ENCODE measurements at places on chromosomes 5 and 9.

- no peak for DNase-seq
Measured at GRCh38 chr9:127942216-127943010, 4.8 kb upstream of the DPM2 start.

DNA sequence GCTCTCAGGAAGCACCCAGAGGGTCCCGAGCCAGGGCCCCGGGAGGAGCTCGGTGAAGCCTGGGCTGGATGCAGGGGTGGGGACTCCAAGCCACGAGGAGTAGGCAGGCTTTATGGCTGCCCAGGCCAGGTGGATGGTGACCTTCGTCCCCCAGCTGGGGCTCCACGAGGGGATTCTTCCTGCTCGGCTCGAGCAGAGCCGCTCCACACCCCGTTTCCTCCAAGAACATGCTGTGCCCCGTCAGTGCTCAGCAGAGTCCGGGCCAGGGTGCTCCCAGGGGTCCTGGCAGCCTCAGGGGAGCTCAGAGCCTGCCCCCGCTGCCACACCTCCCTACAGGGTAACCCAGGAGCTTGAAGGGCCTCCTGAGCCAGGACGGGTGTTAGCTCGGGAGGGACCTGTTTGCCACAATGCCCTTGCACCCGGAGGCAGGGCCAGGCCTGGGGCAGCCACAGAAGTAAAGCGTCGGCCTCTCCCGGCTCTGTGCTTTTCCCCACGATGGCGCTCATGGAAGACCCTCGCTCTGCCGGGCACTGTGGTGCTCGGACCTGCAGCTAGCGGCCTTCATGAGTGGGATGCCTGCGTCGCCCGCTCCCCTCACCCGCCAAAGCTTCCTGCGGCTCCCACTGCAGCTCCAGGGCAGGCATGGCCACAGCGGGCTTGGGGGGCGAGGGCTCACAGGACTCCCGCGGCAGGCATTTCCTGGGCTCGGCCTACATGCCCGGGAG is 86.8 kb downstream of the KCNT1 start:
- DNase-seq, result no peak

GRCh38 chr5:133205204-133205603 is 153.4 kb downstream of the HSPA4 start:
- no peak for DNase-seq

DNA sequence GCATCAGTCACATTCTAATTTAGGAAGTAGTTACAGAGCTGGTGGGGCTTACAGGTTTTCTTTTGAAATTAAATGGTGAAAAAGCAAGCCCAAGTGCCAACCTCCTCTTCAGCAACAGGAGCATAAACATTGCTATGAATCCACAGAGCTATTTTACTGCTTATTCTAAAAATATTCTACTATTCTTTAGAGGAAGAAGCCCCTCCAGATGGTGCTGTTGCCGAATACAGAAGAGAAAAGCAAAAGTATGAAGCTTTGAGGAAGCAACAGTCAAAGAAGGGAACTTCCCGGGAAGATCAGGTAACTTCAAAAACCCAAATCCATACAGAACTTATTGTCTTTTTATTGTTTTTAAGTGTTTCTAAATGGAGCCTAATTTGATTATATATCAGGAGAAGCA is 202.8 kb downstream of the CWC27 start:
- DNase-seq, result no peak

- DNase-seq, result no peak
Measured at GRCh38 chr5:95102080-95102479, 182.8 kb downstream of the MCTP1 start.

GRCh38 chr5:83645936-83646335 is 74.7 kb downstream of the HAPLN1 start:
- DNase-seq, result no peak

- DNase-seq, result no peak
Measured at GRCh38 chr5:146993876-146994530, 115.4 kb upstream of the PPP2R2B start.

- DNase-seq, result no peak
Measured at GRCh38 chr5:142777850-142778249, 7.7 kb downstream of the ARHGAP26 start.

DNA sequence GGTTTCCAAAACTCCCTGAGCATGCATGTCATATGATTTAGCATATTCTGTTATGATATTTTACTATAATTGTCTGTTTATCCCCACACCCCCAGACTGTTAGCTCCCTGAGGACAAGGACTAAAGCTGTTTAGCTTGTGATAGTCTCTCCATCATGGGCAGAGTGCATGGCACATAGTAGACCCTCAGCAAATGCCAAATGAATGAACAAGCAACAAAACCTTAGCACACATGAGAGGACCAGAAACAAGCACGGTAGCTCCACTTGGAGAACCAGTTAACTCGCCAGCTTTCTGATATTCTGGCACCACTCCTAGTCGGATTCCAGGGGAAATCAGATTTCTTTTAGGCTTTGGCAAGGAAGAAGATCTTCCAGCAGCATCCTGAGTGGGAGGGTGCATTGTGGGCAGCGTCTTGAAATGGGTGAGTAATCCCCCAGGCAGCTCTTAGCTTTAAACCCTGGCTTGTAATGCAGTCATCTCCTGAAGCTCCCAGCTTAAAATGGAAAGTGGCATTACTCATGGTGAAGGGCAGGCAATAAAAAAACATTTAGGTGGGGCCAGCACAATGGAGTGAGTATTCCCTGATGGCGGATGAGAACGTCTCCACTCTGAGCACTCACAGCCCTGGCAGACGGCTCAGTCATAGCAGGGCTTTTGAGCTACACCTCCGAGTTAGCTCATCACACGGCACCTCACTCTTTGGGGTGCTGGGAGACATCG is 41.1 kb downstream of the FGF1 start:
- no peak for DNase-seq

GRCh38 chr5:7272408-7272965 is 123.5 kb upstream of the ADCY2 start:
- DNase-seq, result no peak

GRCh38 chr5:137782984-137783536 is 28.9 kb upstream of the HNRNPA0 start:
- no peak for DNase-seq

- DNase-seq, result no peak
Measured at GRCh38 chr9:16068476-16068875, 515.6 kb downstream of the CCDC171 start.

DNA sequence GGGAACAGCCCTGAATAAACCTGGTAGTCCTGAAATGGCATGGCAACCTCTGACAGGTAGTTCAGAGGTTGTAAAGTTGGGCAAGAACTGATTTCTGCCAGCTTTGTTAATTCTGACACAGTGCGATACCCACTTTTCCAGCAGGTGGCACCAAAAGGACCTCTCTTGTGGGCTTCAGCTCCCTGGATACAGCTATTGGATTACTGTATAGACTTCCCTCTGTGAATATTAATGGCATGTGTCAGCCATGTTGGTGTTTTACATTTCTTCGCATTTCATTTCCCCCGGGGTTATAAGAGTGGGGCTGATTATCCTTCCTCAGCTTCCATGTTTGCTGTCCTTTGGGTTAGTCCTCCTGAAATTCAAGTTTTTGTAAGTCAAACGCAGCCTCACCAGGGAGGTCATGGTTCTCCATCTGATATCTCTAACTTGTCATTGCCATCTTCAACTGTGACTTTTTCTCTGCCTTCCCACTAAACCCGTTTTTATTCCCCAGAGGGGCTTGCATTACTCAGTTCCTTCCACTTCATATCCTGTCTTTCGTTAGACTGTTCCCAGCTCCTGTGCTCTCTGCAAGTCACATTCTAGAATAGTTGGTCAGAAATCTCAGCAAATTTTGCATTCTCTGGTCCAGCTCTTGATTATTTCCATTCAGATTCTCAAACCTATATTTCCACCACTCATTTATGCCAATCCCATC is 135.6 kb downstream of the LIFR start:
- DNase-seq, result no peak

- no peak for DNase-seq
Measured at GRCh38 chr5:142143878-142144277, 35.3 kb downstream of the NDFIP1 start.

DNA sequence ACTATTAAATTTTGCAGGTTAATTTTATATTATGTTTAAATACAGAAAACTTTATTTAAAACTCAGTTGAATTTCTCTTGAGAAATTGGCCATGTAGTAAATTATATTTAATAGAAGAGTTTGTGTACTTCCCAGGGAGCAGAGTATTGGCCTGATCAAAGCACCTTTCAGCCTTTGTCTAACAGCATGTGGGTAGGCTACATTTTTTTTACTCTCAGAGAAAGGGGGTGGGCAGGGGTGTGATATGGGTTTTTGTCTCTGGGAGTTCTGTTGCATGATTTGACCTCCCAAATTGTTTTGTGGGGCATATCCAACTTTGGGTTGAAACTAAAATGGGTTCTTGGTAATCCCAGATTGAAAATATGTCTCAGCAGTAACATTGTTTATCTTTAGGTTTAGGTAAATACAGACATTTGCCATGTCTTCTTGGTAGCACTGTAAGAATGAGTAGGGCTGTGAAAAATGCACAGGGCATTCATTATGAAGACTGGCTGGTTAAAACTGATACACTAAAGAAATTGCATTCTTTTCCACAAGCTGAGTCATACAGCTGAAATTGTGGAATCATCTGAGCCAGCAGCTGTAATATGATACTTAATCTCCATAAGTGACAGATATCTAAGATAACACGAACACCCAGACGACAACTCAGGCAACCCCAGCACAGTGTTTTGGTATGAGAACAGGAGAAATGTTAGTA is 75.4 kb upstream of the CDKN2B start:
- DNase-seq, result no peak

GRCh38 chr5:169350759-169351240 is 49.9 kb upstream of the SLIT3 start:
- DNase-seq, result no peak

- DNase-seq, result no peak
Measured at GRCh38 chr5:71932131-71932654, 175.1 kb upstream of the MAP1B start.

- no peak for DNase-seq
Measured at GRCh38 chr5:122252319-122252718, 59.7 kb upstream of the SNCAIP start.

DNA sequence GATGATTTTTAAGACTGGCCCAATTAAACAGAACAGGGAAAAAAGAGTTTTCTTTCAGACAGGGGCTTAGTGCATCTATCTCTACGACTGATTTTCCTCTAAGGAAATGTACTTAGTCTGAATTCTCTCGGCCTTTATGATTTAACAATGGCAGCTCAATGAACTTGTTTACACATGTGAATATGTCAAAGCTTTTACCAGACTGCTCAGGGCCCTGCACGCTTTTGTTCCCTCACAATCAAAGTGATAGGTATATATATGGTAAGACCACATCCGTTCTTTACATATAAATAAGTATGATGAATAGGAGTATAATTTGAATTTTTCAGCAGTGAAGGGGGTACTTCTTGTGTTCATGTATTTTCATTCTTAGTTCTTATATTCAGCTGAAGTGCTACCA is 27.6 kb downstream of the LEAP2 start:
- no peak for DNase-seq

GRCh38 chr9:126980231-126980630 is 65.6 kb downstream of the RALGPS1 start:
- no peak for DNase-seq

DNA sequence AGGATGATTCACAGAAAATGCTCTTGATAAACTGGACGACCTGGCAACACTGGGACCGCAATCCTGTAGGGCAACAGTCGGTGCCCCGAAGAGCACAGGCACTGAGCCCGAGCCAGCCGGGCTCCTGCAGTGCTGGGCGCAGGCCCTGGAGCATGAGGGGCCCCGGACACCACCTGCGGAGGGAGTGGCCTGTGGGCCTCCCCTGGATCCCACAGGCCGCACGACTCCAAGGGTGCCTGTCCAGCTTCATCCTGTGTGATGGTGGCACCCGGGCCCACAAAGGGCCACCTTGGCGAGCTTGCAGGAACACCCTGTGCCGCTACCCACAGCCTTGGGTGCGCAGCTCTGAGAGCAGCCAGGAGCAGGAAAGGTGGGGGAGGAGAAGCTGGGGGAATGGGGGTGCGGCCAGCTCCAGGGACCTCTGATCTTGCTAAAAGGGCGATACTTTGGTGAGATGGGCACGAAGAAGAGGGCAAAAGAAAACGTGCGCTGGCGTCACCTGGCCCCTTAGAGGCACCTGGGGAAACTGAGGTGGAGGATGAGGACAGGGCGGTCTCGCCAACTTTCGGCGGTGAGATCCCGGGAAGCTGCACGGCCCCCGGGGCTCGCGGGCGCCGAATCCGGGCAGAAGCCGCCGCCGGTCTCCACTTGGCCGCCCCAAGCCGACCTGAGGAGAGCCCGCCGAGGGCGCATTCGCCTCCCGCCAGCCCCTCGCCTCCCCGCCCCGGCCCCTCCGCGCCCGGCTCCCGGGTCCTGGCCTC is 722 bp downstream of the TBC1D9B start:
- no peak for DNase-seq

DNA sequence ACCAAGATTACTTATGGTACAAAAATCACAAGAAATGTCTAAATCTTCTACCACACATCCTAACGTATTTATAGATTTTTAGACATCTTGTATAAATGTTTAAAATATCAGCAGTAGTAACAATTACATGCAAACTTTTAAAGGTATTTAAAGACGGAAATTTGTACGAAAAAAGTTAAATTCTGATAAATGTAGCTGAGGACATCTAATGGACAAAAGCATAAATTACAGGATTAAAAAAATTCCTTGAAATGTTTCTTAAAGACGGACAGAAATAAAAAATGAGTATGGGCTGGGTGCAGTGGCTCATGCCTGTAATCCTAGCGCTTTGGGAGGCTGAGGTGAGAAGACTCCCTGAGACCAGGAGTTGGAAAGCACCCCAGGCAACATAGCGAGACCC is 15.8 kb downstream of the ERCC8 start:
- no peak for DNase-seq

DNA sequence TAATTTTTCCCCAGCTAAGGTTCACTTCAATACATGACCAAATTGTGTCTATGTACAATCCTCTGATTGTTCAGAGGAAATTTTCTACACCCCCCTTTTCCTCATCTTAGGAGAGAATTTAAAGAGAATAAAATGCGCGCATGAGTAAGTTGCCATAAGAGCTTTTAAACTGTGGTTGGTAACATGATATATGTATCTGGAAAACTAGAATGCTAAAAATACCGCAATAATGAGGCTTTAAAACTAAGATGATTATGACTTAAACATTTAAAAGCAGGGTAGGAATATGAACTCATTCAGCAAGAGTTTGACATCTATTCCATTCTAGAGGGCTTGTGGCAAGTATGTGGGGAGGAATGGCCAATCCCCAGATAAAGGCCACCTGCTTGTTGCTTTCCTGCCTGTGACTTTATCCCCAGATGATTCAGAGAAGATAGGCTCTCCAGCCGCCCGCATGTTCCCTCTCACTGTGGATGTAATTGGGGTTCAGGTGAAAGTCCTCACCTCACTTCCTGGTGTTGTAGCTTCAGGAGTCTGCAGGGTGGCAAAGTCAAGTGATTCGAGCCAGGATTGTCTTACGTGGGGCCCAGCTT is 26.5 kb upstream of the BASP1 start:
- no peak for DNase-seq

- DNase-seq, result no peak
Measured at GRCh38 chr5:177607452-177608192, 7.7 kb downstream of the B4GALT7 start.

GRCh38 chr9:34334337-34334824 is 5.0 kb downstream of the NUDT2 start:
- no peak for DNase-seq

DNA sequence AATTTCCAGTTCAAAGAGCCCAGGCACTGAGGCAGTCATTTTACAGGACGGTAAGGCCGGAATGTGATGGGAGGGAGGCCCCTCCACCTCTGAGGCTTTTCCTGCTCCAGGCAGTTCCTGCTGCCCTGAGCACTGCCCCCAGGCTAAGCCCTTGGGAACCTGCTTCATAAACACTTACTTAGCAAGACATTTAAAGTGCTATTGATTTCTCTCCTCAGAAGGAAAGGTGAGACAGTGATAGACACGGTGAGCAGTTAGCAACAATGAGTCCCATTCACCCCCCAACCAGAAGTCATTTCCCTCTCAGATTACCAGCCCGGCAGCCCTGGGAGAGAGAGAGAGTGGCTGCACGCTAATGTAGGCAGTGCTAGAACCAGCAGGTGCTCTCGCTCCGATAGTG is 462.5 kb downstream of the SPOCK1 start:
- DNase-seq, result no peak

Measured in stimulated activated CD8-positive, alpha-beta memory T cell treated with anti-CD3 and anti-CD28 coated beads, Interleukin-15, amount 100 ng/mL, for 4 hours (primary cell).